ENCODE measurements at places on chromosomes 2 and 18.

DNA sequence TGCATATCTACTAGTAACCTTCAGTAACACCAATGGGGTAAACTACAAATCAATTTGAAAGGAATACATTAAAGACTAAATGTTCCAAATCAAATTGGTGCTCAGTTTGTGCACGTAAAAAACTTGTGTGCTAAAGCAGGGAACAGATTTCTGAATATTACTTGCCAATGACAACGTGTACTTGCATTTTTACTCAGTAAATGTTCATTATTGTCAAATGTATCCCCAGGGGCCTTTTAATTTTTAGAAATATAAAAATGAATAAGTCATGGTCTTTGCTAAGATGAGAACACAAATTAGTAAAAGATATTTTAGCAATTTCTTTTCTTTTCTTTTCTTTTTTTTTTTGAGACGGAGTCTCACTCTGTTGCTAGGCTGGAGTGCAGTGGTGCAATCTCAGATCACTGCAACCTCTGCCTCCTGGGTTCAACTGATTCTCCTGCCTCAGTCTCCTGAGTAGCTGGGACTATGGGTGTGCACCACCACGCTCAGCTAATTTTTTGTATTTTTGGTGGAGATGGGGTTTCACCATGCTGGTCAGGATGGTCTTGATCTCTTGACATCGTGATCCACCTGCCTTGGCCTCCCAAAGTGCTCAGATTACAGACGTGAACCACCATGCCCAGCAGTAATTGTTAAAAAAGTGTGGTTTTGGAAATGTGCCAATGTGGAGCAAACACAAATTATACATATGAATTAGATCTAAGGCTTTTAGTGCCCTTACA, 52.6 kb downstream of the PMAIP1 start:
- no peak for DNase-seq

DNA sequence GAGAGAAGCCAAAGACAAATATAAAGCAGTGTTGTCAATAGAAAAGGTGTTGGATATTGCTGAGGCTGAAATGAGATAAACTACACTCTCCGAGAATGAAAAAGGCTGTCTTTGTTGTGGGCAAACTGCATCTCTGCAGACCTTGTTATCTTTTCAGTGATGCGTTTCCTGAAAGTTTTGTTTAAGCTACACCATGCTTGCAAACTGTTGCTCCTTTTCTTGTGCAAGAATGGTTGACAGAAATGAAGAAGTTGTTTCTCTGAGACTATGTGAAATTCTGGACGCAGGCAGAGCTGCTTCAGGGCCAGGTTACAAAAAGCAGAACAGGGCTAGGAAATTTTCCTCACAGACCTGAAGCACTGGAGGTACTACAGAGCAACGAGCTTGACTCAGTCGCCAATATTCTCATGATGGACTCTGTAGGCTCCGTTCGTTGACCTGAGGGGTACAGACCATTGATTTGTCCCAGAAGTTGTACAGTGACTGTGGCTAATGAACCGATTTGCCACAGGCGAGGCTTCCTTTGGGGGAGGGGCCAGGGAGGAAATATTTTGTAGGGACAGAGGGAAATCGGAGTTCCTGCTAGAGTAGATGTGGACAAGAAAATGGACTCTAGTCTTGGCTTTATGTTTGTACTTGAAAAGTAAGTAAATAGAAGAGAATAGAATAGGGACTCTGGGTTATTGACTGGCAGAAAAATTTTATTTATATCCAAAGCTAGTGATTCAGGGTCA, 3.5 kb upstream of the ATL2 start:
- no peak for DNase-seq

DNA sequence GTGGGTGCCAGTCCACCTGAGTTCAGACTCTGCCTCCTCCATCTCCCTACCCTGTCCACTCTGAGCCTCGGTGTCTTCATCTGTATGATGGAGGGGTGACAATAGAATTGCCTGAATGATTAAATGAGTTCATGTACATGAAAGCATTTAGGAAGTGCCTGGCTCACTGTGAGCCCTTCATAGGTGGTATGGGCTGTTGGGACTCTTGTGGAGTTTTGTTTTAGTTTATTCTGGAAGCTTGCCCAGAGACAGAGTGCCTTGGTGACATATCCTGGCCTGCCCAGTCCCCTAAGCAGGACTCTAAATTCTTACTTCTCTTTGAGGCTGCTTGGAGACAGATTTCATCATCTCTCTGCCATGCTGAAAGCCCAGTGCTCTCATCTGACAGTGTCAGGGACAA, 24.5 kb upstream of the GIGYF2 start:
- DNase-seq = no peak

GRCh38 chr2:26605195-26605998, 35.8 kb downstream of the CIB4 start:
- no peak for DNase-seq

DNA sequence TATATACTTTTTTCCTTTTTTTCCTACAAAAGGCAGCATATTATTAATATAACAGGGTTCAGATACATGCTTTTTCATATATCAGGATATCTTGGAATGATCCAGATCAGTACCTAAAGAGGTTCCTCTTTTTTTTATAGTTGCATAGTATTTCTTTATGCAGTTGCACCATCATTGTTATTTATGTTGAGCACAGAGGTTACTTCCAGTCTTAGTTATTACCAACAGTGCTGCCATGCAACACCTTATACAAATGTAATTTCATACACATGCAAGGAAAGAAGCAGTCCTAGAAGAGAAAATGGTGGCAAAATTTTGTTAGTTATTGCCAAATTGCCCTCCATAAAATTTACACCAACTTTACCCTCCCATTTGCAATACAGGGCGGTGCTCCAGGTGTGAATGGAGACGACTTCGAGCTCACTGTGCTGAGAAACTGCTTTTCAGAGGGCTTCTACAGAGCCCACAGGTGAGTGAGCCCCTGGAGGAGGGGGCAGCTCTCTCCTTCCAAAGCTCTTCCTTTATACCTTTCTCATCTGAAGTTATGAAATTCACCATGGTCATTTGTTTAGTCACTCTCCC, 30.0 kb upstream of the KCMF1 start:
- no peak for DNase-seq

- DNase-seq = no peak
These were observed 398 bp downstream of the CRYBA2 start for GRCh38 chr2:218992703-218993344.

- no peak for DNase-seq
These were observed 826.0 kb downstream of the PLCL1 start for GRCh38 chr2:198630384-198630783.

- DNase-seq = no peak
These were observed 26.5 kb upstream of the EML4 start for GRCh38 chr2:42142547-42143184.

DNA sequence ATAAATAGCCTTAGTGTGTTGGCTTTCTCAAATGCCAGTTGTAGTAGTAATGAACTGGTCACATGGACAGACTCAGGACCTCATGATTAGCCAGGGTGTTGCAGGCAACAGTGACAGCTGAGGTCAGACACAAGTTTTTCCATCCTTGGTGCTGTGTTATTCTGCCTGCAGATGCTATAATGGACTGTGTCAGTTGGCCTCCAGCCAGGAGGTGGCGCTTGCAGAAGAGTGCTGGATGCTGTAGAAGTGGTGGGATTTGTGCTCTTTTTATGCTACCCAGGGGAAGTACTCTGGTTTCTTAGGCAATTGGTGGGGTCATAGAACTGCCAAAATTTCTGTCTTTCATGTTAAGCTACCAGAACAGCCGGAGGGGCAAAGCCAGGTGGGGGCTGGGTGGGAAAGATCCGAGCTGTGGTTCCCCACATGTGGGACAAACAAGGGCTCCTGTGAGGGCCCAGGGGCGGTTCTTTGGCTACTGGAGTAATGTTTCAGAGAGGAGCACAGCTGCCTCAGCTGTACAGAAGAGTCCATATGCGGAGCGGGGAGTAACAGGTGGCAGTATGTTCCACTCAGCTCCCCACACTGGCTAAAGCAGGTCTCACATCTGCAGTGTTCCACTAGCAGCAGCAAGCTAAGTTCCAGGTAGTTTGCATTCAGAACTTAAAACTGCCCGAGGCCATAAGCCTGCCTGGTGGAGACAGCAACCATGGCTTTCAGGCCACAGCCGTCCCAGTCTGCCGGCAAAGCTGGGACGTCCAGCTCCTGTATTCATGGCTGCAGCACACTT, 104.4 kb downstream of the GULP1 start:
- no peak for DNase-seq

- DNase-seq = no peak
These were observed 130.1 kb downstream of the RAB3GAP1 start for GRCh38 chr2:135182190-135182589.

DNA sequence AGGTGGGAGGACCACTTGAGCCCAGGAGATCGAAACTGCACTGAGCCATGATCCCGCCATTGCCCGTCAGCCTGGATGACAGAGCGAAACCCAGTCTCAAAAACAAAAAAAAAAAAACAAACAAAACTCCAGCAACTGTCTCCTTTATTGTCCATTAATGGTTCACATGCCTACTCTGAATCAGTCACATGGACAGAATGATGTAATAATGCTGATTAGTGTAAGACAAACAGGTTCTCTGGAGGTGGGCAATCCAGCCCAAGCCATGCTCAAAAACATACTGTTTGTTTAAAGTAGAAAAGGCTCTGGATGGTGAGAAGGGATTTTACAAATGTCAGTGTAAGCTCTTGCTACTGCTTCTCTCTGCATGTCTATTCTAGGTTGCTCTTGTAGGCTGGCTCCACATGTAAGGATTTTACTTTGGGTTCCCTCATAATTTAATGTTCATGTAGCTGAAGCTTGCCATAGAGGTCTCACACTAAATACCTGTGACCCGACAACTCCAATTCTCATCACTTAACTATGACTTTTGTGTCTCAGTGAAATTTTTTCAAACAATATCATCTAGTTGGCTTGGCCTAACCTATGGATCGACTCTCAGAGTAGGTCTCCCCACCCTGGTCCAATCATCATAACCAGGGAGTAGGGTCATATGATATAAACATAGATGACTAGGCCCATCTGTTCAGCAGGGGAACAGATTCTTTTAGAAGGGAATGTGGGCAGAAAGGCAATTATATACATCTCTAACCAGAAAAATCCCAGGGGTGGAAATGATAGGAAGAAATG, 83.9 kb upstream of the SLC39A10 start:
- no peak for DNase-seq

DNA sequence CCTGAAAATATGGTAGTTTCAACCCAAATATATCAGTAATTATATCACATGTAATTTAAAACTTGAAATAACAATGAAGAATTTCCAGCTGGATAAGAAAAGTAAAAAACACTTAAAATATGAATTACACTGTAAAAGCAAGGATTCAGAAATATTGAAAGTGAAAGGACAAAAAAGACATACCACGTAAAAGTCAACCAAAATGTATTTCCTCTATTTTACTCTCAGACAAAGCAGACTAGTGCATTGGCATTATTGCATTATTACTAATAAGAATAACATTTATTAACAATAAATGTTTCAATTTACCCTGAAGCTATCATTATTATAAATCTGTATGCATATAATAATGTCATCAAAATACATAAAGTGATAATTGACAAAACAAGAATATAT, 445.1 kb upstream of the TRIB2 start:
- no peak for DNase-seq

DNA sequence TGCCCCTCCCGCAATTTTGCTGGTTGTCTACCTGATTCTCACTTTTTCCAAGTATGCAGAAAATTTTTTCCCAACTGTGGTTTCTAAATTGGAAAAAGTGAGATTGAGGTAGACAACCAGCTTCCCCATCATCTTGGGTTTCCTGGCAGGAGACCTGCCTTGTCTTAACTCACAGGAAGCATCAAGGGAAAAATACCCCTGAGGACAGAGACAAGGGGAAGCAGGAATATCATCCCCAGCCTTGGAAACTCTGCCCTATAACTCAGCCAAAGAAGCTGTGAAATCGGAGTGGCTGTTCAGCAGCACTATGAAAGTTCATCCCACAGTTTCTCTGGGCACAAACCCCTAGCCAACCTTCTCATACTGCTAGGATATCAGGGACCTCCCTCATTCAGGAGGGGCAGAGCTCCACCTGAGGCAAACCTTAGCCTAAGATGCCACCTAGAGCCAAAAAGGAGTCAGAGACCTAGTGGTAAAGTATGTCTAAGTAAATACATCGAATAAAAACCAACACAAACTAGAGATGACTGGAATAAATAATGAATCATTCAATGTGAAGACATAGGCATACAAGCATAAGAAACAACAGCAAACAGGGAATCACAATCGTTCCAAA, 68.2 kb downstream of the ZSWIM2 start:
- DNase-seq = no peak

- no peak for DNase-seq
These were observed 9.9 kb upstream of the ODC1 start for GRCh38 chr2:10457846-10458598.

DNA sequence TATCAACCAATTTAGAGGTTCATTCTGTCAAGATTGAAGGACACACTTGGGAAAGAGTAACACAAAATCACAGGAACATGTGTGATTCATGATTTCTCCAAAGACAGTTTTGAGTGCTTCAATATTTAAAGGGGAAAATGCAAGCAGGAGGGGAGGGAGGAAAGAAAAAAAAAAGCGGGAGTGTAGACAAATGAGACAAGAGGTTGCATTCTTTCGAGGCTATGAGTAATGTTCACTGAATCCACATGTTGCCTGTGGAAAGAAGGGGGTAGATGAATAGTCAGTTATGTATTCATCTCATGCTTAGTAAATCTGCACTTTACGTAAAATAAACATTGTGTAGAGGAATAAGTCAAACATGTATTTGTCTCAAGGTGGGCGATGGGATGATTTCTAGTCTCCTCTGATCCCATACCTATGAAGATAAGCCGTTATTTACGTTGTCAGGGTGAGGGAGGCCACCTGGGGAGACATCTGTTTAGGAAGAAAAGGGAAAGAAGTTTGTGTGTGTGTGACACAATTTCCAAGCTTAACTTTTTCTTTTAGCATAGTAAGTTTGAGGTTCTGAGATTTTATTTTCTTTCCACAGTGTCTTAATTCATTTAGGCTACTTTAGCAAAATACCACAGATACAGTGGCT, 211.0 kb upstream of the ZC3H15 start:
- no peak for DNase-seq

- DNase-seq = no peak
These were observed 70.0 kb downstream of the PDCL3 start for GRCh38 chr2:100632759-100633158.

GRCh38 chr2:205055251-205055650, 510.0 kb downstream of the PARD3B start:
- DNase-seq = no peak

DNA sequence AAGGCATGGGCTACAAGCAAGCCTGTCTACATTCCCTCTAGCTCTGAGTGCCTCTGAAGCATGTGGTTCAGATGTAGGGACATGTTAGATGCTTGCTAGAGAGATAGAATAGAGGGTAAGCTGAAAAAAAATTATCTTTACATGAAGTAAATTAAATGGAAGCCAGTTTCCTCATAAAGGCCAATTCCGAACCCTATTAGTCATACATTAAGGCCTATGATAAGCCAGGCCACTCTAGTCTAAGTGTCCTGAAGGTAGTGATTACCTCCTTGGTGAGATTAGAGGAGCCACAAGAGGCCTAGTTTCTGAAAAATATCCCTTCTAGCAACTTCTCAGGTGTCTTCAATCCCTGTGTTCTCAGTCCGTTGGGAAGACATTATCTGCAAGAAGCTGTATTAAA, 72.4 kb upstream of the NPAS2 start:
- DNase-seq = no peak

GRCh38 chr2:48512571-48512970, 17.4 kb upstream of the STON1 start:
- no peak for DNase-seq

All from NK-92 treated with Interleukin-12 subunit alpha and Interleukin-12 subunit beta, amount 100 ng/mL, for 24 hours (cell line).